Right atrium auricular region (tissue), 2 donors: ENCODE measurements at places on chromosomes 1 and 21. TPM values are rescaled to one million over a fixed set of nuclear protein-coding genes. Genes with fewer than 3 reads are reported as not detected.

DNA sequence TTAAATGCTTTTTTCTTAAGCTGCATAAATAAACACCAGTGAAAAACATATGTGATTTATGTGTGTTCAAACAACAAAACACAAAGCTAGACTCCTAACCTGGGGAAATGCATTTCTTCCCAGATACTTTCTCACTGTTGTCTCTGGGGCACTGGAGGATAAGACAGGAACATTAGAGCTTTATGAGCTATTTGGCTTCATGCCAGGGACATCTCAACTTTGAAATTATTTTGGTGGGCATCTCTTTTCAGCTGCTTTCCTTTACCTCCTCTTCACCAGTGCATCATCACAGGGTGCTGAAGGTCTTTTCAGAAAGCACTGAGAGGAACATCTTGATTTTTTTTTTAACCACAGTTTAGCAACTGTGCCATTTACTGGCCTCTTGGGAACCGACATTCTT, 212.9 kb downstream of the DNM3 start:
- no peak for DNase-seq

DNA sequence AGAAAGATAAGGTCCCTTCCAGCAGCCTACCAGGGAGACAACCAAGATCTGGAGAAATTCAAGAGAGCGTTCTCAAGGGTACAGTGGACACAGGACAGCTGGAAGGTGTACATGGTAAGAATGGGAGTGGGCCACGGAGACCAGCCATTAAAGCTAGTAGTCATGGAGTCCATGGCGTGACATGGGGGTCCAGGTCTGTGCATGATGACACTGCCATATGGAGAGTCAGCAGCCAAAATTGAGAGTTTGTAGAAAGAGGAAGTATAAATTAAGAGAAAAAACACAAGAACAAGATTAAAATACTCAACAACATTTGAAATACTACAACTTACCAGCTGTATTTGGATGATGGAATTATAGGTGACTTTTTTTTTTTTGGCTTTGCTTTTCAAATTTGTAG, 7.9 kb upstream of the LORICRIN start:
- no peak for DNase-seq

DNA sequence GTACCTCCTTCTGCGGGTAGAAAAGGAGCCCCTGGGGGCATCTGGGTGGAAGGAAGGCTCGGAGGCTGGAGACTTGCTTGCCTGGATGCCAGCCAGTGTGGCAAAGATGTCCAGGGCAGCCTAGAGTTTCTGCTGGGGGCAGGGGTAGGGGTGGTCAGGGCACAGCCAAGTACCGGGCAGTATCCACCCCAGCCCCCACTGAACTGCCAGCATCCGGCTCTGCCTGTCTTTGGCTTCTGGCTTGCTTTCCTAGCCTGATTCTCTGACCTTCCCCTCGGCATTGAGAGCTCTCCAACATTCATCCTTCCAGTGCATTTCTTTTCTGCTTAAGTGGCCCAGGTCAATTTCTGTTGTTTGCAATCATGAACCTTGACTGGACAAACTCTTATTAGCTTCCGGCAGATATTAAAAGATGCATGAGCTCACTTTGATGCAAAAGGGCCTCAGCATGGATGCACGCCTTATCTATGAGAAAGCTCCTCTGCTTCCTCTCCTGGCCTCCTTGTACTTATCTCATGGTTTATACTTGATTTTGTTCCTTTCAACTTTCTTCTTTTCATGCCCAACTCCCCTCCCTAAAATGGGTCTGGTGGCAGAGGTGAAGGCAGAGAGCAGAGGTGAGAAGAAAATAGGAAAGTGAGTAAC, 116.9 kb downstream of the HLCS start:
- DNase-seq: no peak

DNA sequence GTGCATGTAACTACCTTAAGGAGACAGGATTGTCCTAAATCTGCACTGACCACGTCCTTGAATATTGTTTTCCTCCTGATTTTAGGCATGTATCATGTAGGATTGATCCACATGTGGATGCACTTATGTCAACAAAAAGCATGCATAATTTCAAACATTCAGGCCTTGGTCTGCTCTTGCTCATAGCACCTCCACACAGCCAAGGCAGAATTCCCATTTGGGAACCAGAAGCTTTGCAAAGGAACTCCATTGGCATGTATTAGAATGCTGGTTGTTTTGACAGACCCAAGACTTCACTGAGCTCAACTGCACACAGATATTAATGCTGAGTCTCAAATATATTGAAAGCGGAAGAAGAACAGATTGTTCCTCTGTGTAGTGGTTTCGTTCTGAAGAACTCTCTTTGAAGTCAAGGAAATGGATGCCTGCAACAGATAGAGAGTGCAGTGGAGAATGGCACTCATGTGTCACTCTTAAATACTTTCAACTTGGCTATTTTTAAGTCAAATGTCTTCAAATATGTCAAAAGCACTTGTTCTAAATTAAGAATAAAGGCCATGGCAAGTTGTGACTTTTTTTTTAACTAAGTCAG, 387.6 kb downstream of the LTN1 start:
- no peak for DNase-seq

DNA sequence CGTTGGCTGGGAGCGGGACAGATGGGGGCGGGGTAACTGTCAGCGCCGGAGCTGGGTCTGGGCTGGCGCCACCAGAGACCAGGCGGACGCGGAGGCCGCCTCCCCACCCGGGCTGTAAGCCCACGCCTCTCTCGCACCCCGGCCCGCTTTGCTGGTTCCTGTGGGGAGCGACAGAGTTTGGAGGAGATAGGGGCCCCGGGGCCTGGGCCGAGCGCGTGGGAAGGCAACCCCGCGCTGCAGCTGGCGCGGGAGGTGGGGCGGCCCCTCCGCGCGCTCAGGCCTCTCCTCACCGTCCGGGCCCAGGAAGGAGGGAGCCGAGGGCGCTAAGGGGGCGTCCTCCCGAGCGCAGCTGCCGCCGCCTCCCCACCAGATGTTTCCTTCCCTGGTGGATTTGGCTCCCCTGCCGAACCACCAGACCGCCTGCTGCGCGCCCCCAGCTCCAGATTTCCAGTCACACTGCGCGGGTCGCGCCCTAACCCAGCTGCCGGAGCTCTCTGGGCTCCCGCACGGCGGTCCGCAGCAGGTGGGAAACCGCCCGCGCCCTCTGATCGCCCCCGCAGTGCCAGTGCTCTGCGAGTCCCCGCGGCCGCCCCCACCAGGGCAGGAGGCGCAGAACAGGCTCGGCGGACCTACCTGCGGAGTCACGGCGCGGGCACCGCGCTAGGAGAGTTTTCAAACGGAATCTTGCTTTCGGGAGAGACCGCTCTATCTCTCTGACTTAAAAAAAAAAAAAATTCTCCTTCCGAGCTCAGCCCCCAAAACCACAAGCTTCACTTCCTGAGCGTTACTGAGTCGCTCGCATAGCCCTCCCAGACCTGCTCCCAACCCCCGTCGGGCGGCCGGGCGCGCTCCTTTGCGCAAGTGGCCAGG, 1.1 kb downstream of the GFI1 start:
- no peak for DNase-seq

GRCh38 chr1:160127865-160128523, 12.4 kb downstream of the ATP1A2 start:
- no peak for DNase-seq

DNA sequence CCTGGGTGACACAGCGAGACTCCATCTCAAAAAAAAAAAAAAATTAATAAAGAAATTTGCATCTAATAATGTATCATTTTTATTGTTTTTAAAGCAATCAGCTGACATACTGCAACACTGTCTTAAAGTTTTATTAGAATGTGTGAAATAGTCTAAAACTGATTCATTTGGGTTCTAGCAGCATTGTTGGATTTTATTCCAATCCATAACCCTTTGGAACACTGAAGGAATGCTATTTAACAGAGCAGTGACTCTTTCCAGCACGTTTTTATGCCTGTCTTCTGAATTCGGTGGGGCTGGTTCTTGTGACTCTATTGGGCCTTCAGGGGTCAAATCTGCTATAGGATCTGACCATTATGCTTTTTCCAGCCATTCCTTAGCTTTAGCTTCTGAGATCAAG, 18.2 kb upstream of the FMO4 start:
- no peak for DNase-seq

DNA sequence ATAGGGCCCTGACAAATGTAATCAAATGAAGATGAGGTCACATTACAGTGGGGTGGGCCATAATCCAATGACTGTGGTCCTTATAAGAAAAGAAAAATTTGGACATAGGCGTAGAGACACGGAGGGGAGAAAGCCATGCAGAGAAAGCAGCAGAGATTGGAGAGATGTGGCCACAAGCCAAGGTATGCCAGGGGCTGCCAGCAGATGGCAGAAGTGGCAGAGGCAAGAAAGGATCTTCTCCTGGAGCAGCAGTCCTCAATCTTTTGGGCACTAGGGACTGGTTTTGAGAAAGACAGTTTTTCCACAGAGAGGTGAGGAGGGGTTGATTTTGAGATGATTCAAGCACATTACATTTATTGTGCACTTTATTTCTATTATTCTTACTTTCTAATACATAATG, 355.1 kb downstream of the NPHP4 start:
- no peak for DNase-seq

DNA sequence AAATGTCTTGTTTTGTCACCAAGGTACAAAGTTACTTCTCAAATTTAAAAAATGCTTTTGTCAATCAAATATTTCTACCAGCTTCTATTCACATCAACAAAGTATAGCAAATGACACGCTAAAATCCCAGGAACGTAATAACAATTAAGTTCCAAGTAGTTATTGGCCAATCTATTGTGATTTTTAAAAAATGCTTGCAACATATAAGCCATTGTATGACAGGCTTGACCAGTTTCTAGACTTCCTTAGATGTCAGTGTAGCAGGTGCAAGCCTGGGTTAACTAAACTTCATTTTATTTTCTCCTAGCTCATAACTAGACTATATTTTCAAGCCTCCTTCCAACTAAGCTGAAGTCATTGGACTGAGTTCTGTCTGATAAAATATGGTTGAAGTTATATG, 494.5 kb upstream of the PKN2 start:
- DNase-seq: no peak

GRCh38 chr21:40706806-40707655, 139.9 kb downstream of the DSCAM start:
- no peak for DNase-seq

- no peak for DNase-seq
Observed at GRCh38 chr1:30749691-30750583, 7.6 kb downstream of the LAPTM5 start.

GRCh38 chr1:182248721-182249120, 142.9 kb downstream of the GLUL start:
- no peak for DNase-seq

- no peak for DNase-seq
Observed at GRCh38 chr1:107141491-107142126, 770 bp downstream of the NTNG1 start.

- no peak for DNase-seq
Observed at GRCh38 chr1:236736761-236737160, 50.5 kb downstream of the ACTN2 start.

GRCh38 chr1:21801100-21801499, 11.0 kb upstream of the LDLRAD2 start:
- no peak for DNase-seq

GRCh38 chr1:73803380-73803779, 394.6 kb downstream of the LRRIQ3 start:
- DNase-seq: no peak

- no peak for DNase-seq
Observed at GRCh38 chr1:1415751-1416150, 5.3 kb downstream of the ANKRD65 start.

DNA sequence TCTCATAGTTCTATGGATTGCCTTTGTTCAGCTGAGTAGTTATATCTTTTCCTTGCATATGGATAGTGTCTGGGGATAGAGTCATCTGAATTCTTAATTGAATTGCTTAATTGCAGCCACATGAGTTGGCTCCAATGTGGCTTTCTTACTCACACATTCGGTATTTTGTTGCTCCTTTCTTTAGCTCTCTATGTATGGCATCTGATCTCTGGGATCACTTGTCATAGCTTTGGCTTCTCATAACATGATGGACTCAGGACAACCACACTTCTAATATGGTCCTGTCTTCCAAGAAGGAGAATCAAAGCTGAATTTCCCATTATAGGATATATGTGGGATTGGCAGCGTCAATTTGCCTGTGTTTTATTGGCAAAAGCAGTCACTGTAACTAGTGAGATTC, 716.2 kb downstream of the NCAM2 start:
- DNase-seq: no peak

GRCh38 chr21:43871487-43871886, 6.5 kb downstream of the AGPAT3 start:
- DNase-seq: no peak

- no peak for DNase-seq
Observed at GRCh38 chr1:66642992-66643391, 109.0 kb downstream of the SGIP1 start.

NUP210L gene
- total RNA-seq: not detected

CD1B gene
- total RNA-seq: not detected

OLFML2B gene
- total RNA-seq: 9.2 TPM

DNAJC6 gene
- total RNA-seq: 17.3 TPM

S100A2 gene
- total RNA-seq: not detected

ARTN gene
- 0.75 TPM for total RNA-seq

PSEN2 gene
- total RNA-seq: 22.6 TPM

OPRD1 gene
- total RNA-seq: not detected

SPATA46 gene
- not detected for total RNA-seq

SLC35F3 gene
- not detected for total RNA-seq

PDC gene
- total RNA-seq: not detected

A3GALT2 gene
- not detected for total RNA-seq

WNT3A gene
- total RNA-seq: not detected
